Mucosa of gallbladder (tissue), 1 donor: ENCODE measurements at places on chromosomes 16 and 17. TPM values are rescaled to one million over a fixed set of nuclear protein-coding genes. Genes with fewer than 3 reads are reported as not detected.

DNA sequence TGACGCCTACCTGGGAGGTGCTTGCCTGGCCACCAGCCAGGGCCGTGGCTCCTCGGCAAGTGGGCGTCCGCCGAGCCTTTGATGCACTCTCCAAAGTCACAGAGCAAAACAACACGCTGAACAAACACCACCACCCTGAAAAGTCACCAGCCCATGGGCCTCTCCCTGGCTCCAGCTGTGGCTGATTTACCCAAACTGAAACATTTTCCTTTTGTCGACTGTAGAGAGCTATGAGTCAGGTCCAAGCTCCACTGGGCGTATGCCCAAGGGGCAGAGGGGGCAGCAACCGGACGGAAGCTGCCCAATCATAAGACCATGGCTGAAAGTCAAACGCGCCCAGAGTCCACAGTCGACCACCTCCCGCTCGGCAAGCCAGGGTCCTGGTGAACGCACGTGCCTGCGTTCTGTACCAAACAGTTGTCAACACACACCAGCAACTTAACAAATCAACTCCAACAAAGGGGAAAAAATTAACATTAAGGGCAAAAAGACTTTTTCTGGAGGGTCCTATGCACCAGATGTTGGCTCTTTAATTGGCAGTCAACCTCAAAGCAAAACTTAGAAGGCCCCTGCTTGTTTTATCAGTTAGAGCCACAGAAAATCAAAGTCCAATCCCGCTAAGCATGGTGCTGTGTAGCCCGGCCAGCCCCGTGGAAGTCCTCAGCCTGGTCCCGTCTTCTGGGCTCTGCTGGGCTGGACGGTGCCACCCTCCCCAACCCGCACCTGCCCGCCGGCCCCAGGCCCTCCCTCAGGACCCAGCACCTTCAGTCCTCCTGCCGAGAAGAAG lies 47.3 kb downstream of the TBC1D16 start:
- DNase-seq = peak; percentile 69

GRCh38 chr17:43211480-43212402 lies at the start of gene TMEM106A:
Gene TMEM106A (plus strand): TSS chr17:43211875. CDS start chr17:43213042, 1,167 bp downstream.
- DNase-seq = peak; percentile 70

DNA sequence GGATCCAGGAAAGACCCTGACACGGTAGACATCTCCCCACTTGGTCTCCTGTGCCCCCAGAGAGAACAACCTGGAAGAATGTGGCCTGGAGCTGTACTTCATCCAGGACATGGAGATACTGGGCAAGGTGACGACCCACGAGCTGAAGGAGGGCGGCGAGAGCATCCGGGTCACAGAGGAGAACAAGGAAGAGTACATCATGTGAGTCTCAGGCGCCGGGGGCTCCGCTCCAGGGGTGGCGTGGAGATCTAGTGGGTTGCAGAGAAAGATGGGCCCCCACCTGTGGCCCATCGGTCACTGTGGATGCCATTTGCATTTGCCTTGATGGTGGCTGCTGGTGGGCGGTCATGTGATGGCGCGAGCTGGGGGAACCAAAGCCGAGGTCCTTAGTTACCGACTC lies 14.9 kb upstream of the CLEC18A start:
- DNase-seq = no peak

DNA sequence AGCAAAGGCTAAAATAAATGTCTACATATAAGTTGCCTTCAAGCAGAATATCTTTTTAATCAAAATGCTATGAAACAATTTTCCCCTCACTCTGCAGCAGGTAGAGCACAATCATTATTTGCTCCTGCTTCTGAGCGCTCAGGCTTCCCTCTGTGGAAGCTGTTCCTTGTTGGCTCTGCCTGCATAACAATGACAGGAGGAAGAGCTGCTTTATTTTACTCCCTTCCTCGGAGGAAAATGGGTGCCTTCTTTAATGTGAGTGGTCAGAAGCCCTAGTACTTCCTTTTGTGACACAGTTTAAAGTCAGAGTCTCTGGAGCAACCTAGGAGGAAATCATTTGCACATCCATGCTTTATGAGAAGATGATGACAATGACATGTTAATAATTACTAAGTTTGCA lies 492.1 kb downstream of the CDH8 start:
- no peak for DNase-seq

DNA sequence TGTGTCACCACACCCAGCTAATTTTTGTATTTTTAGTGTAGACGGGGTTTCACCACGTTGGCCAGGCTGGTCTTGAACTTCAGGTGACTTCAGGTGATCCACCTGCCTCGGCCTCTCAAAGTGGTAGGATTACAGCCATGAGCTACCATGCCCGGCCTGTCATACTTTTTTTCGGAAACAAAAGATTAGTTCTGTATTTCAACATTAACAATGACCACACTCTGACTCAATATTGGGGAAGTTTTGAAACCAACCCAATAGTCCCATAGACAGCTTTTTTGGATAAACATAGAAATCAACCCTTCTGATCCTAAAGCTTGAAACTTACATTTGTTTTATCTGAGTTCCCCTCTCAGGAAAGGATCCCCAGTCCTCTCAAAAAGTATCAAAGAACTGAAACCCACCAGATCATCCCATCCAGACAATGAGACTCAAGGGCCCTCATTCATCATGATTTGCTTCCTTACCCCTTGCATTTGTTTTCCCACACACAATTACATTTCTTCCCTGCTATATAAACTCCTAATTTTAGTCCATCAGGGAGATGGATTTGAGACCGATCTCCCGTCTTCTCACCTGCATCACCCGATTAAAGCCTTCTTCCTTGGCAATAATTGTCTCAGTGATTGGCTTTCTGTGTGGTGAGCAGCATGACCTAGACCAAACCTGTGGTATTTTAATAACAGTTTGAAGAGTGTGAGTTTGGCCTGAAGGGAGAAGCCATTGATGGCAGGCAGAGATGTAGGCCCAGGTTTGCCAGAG lies 7.2 kb upstream of the AGRP start:
- no peak for DNase-seq

The NOL3 gene
- 79.0 TPM for total RNA-seq

The DOC2B gene
- total RNA-seq = 4.5 TPM
